ENCODE measurements at places on chromosomes 1 and 21.

GRCh38 chr1:181391301-181391900 is 91.9 kb upstream of the CACNA1E start:
- no peak for DNase-seq

GRCh38 chr21:44958471-44959191 is 18.8 kb downstream of the SLX9 start:
- DNase-seq: no peak

DNA sequence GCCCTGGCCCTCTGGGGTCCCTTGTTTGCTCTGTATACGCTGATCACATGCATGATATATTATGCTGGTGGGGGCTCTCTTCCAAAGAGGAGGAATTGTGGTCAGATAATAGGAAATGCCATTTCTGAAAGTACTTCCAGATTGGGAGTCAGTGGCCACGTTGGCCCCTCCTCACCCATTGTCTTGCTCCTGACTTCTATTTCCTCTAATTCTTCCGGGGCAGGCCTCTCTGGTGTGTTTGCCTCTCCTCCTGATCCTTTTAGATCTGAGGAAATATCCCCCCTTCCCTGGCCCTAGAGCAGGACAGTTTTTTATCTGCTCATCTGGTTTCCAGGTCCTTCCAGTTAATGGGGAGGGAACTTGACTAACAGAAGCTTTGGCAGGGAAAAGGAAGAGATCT is 2.9 kb downstream of the VANGL2 start:
- DNase-seq: no peak

DNA sequence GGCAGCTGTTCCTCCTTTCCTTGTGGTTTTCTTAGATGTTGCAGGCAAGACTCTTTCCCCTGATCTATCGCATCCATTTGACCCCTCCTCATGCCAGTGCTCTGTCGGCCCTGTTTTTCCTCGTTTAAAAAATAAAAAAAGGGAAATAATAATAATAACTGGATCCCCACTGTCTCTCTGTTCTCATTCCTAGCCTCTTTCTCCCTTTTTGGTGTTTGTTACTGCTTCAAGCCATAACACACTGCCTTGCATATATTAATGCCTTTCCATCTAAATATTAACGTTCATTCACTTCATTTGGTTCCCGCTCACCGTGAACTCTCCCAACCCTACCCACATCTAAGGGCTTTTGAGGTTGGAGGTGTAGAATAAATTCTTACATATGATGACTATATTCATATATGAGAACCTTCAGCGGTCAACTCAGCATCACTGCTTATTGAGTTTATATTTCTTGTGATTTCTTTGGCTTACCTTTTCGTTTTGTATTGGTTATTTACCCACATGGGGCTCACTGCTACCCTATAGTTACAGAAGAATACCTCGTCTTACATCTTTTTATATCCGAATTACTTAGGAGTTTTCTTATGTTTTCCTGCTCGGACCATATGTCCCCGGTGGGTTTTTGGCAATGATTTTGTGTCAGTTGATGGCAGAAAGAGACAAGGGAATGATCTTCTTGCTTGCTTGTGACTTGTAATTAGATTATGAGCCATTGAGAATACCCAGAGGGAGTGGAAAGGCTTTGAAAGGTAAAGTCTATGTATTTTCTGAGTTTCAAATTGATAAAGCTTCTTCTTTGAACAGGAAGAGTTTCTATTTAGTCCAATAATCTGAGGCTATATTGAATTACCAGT is 805 bp downstream of the ATG4C start:
- no peak for DNase-seq

DNA sequence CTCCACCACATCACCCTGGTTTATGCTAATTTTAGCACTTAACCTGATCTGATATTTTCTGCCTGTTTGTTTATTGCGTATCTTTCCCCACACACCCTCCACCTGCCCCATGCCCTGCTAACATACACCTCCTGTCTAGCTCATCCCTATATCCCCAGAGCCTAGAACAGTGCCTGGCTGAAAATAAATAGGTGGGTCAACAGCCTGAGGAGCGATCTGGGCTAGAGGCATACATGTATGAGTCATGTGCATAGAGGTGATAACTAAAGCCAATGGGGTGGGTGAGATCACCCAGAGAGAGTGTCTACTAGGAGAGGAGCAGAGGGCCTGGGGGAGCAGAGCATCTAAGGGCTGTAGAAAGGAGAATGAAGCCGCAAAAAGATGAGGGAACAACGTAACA is 2.7 kb downstream of the HTR1D start:
- DNase-seq: no peak
